Fibroblast of skin of back (primary cell): ENCODE measurements at places on chromosomes 5 and 9.
A peak's percentile ranks its signal among the peaks of the same experiment; 100 is the strongest.

- no peak for DNase-seq
Measured at GRCh38 chr9:137955586-137955985, 78.0 kb downstream of the CACNA1B start.

DNA sequence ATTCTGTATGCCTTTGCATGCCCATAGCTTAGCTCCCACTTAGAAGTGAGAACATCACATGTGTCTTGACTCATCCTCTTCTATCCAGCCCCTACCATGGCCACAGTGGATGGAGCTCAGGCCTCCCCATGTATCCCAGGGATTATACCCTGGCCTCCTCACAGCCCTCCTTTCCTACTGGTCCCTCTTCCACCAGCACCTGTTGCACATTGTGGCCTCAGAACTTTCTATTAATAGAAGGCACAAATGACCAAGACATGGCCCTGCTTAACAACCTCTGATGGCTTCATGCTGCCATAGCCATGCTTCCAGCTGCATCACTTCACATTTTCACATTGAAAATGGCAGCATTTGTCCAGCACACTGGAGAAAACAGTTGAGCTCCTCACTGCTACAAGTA lies 315.4 kb downstream of the CDK5RAP2 start:
- DNase-seq, result no peak

GRCh38 chr5:32136342-32136741 lies 37.8 kb downstream of the GOLPH3 start:
- DNase-seq, result no peak

- DNase-seq, result no peak
Measured at GRCh38 chr5:14281746-14282181, 138.6 kb downstream of the TRIO start.

DNA sequence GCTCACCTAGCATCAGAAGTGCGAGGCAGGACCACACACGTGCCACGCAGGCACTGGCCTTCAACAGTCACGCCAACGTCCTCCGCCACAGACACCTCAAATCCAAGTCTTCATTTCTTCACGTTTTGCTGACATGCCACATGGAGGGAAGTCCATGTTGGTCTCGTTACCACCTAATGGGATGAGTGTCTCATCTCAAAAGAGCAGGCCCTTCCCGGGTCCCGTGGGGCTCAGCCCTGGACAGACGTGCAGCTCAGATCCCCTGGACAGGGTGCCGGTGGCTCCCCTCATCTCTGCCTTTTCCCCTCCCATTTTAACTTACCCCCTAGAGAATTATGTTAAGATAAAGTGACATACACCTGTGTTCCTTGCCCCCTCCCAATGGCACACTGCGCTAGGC lies 76.8 kb downstream of the MRPL36 start:
- DNase-seq, result no peak

DNA sequence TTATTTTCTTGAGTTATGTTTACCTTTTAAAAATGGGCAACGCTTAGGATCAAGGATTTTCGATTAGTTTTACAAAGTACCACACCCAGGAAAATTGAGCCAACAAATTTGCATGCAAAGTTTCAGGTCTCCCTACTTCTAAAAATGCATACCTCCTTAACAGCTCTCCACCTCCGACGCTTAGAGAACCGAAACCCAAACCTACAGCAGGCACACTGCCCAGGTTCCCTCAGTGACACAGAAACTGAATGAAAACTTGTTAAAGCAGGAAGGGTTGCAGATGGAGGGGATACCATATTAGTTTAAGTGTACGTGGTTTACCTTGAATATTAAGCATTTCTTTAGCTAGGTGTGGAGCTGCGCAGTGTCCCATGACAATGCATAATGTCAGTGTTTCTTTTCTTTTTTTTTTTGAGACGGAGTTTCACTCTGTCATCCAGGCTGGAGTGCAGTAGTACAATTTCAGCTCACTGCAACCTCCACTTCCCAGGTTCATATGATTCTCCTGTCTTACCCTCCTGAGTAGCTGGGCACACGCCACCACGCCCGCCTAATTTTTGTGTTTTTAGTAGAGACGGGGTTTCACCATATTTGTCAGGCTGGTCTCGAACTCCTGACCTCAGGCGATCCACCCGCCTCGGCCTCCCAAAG lies 1.6 kb upstream of the SUB1 start:
- no peak for DNase-seq

- DNase-seq, result no peak
Measured at GRCh38 chr9:72955571-72955970, 2.7 kb upstream of the ALDH1A1 start.

DNA sequence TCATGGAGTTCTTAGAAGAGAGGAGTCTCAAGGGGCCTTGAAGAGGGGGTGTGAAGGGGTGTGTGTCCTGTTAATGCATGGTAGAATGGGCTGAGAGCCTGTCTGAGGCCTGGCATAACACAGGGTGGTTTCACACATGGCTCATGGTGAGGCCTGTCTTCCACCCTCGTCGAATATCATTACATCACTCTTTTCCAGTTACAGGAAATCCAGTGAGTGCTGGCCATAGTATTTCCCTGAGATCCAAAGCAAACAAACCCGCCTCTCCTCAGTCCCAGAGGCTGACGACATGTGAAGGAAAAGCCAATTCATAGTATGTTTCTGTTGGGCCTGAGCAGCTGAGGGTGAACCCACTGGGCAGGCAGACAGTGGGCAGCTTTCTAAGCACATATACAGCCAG lies 159.4 kb upstream of the NR3C1 start:
- DNase-seq, result peak; percentile 92

DNA sequence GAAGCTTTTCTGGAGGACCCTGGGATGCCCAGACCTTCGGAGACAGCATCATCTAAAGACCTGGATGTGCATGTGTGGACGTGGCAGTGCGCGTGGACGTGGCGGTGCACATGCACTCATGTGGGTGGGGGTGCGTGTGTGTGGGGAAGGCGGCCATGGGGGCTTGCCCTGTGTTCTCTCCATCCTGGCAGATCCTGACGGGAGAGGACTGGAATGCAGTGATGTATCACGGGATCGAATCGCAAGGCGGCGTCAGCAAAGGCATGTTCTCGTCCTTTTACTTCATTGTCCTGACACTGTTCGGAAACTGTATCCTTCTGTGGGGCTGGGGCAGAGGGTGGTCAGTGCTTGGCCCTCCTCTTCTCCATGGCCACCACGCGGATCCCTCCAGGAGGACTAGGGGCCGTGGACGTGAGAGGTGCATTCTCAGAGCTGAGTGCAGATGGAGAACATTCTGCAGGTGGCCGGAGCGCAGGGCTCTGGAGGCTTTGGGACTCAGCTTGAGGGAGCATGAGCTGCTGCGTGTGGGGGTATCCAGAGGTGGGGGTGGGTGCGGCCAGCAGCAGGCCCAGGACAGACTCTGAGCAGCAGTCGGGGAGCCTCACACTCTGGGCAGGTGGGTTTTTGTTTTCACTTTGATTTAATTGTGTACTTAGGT lies 129.1 kb downstream of the CACNA1B start:
- DNase-seq, result no peak

- DNase-seq, result peak; percentile 54
Measured at GRCh38 chr5:93622240-93622885, 39.3 kb downstream of the NR2F1 start.

DNA sequence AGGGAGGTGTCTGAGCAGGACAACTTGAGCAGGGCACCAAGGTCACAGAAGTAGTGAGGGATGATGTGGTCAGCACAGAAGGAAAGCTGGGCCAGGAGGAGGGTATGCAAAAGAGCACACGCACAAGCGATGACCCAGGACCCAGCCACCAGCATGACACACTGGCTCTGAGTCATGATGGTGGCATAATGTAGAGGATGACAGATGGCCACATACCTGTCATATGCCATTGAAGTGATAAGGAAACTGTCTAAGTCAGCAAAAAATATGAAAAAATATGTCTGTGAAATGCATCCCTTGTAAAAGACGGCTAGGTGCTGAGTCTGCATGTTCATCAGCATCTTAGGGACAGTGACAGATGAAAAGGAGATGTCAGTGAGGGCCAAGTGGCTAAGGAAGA lies 380 bp downstream of the OR1J1 start:
- no peak for DNase-seq

GRCh38 chr5:58974083-58974482 lies 391.2 kb downstream of the RAB3C start:
- DNase-seq, result no peak

DNA sequence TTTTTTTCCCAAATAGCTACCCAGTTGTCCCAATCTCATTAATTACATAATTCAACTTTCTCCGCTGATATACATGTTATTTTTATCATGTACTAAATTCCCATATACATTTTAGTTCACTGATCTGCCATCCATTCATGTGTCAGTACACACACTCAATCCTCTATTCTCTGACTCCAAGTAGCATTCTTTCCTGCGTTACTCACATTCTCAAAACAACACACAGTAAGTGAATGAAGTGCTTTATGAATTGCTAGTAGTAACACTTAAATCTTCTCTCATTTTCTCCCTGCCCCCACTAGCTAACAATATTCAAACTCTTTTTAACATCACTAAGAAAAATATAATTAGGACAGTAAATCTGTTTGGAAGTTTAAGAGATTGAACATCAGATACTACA lies 8.9 kb downstream of the ZNF366 start:
- DNase-seq, result peak; percentile 88

DNA sequence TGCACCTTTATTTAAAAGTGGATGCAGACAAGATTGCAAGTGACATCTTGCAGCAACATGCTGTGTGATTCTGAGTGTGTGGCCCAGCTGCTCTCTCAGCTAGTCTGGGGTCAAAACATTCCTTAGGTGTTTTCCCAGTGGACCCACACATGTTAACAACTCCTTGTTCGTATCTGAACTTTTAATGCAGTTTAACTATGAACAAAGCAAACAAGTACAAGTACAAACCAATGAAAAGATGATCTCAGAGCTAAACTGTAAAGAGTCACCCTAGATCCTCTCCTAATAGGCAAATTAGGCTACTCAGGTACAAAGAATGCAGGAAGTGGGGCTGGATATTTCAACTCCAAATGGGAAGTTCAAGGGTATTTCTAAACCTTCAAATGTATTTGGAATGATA lies 108.4 kb downstream of the ENTREP1 start:
- peak; percentile 48 for DNase-seq

- no peak for DNase-seq
Measured at GRCh38 chr5:56272765-56273164, 39.6 kb upstream of the ANKRD55 start.

GRCh38 chr9:99748266-99748665 lies 73.4 kb upstream of the NR4A3 start:
- DNase-seq, result no peak

- DNase-seq, result peak; percentile 75
Measured at GRCh38 chr9:127049044-127049443, 73.4 kb downstream of the ANGPTL2 start.

- peak; percentile 84 for DNase-seq
Measured at GRCh38 chr5:33105521-33105941, 335.2 kb upstream of the TARS1 start.

- peak; percentile 44 for DNase-seq
Measured at GRCh38 chr9:127979333-127980059, 1.3 kb downstream of the EEIG1 start.

DNA sequence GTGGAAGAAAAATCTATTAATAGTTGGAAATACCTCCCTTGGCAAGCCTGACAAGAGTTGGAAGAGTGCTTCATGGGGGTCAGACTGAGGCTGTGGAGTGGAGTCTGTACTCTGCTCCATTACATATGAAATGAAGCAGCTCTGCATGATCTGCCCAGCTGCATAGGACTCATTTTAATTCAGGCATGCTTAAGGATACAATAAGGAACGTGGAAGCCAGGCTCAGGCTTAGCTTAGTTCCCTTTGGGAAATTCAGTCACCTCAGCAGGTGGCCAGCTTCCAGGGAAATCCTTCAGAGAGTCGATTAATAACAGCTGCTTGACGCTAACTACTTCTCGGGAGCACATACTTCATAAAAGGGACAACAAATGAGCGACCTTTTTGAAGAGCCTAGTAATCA lies 1672.9 kb upstream of the WWC1 start:
- DNase-seq, result no peak

GRCh38 chr5:168324859-168325630 lies 33.6 kb downstream of the WWC1 start:
- DNase-seq, result peak; percentile 55

DNA sequence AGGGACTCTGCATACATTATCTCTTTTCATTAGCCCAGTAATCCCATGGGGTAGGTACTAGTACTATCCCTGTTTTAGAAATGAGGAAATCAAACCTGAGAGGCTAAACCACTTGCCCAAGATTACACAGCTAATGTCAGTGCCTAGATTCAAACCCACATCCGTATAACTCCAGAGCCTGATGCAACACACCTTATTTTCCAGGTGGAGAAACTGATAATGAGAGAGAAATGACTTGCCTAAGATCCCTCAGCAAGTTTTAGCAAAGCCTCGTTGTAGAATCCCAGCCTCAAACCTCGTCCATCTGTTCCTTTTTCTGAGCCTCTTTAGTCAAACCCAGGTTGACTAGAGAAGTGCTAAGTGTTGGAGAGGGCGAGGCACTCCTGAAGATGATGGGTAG lies 1.1 kb upstream of the ADAM19 start:
- no peak for DNase-seq

- DNase-seq, result no peak
Measured at GRCh38 chr9:35935261-35935660, 22.7 kb downstream of the OR2S2 start.

GRCh38 chr5:164187785-164188184 lies 682.4 kb downstream of the MAT2B start:
- DNase-seq, result no peak

DNA sequence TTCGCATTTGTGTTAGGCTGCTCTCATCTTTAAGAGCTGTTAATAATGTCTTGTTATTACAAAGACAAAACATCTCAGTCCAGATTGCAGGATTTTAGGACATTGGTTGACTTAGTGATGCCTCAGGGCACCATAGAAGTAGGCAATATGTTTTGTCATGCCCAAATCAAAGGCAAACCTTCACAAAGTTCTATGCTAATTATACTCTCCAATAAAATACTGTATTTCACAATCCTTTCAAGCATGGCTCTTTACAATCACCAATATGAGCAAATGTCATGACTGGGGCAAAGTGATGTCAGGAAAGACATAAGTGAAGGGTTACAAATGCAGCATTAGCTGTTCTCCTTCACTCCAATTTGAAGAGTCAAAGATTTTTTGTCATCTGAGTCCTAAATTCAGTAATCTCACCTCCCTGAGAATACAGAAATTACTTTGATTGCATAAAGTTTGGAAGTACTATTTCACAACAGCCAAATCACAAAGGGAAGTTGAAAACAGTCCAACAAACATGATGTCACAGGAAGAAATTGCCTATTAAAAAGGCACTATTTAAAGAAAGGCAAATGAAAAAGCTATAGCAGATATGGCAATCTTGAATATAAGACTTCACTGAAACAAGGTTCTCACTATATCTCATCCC lies 303.2 kb downstream of the PRR16 start:
- peak; percentile 2 for DNase-seq

GRCh38 chr9:124359426-124359825 lies 55.8 kb downstream of the PSMB7 start:
- DNase-seq, result no peak

DNA sequence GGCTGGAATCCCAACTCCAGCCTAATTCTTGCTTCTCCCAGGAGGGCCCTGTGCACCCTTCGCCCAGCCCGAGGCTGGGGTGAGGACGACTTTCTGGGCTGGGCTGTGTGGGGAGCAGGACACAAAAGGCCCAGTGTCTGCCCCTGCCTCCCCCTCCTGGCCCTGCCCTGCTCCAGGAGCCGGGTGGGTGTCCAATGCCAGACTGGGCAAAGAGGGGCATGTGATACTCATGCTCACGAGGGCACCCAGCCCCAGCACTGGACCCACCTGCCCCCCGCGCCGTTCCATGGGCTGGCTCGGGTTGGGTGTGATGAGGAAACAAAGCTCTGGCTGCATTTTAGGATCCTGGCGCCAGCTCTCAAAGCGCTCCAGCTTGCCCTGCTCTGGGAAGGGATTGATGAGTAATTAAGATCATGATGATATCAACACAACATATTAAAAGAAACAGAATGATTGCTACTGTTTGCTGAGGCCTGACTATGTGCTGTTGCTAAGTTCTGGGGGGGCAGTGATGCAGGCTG lies 30.7 kb downstream of the LHX2 start:
- no peak for DNase-seq
